Stimulated activated CD8-positive, alpha-beta memory T cell treated with anti-CD3 and anti-CD28 coated beads, Interleukin-12 subunit alpha, Interleukin-12 subunit beta, amount 100 ng/mL, for 1 hour (primary cell): ENCODE measurements at places on chromosomes 5 and 9.

- DNase-seq, result no peak
These were observed 113.0 kb downstream of the PAM start for GRCh38 chr5:102867992-102868662.

GRCh38 chr9:91162784-91163443 lies 198.8 kb downstream of the AUH start:
- no peak for DNase-seq

GRCh38 chr9:76322810-76323209 lies 71.4 kb downstream of the RFK start:
- no peak for DNase-seq

DNA sequence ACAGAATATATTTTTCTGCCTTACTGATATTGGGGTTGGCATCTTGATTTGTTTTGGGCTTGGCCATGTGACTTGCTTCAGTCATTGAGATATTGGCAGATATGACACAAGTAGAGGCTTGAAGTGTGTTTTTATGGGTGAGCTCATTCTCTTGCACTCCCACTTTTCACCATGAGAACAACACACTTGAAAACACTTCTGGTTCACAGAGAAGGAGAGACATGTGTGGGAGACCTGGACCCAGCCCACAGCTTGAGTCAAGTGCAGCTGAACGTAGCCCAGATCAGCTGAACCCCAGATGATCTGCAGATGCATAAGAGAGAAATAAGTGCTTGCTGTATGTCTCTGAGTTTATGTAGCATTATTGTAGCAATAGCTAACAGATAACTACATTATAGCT lies 155.4 kb downstream of the SEMA6A start:
- DNase-seq, result no peak

DNA sequence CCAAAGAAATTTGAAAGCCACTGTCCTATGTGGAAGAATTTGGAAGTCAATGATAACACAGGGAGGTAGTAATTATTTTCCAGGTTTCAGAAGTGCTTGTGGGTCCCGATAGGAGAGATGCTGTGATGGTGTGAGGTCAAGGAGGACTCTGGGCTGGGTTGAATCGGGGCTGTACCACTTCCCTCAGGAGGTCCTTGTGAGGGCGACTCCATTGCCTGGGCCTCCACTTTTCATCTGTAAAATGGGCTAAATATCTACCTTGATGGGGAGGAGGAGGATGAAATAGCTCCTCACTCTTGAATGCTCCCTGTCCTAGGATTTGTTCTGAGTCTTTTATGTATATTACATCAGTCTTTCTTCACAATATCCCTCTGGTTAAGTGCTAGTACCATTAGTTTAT lies 59.0 kb downstream of the ROPN1L start:
- no peak for DNase-seq

DNA sequence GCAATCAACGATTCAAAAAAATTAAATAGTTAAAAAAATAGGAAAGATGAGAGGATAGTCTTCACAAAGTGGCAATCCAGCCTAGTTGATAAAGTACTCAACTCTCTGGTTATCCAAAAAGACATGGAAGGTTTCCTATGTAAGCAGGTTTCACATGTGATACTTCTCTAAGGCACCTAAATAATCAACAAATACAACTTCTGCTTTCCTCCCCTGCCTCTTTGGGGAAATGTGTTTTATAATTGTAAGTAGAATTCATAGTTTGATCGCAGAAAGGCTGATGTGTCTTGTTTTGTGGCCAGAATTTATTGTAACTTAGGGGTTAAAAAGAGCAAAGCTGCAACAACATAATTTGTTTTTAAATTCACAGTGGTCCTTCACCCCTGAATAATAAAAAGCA lies 855.5 kb upstream of the DMAC1 start:
- DNase-seq, result no peak

- DNase-seq, result no peak
These were observed 5.1 kb downstream of the TLN1 start for GRCh38 chr9:35726931-35727330.

DNA sequence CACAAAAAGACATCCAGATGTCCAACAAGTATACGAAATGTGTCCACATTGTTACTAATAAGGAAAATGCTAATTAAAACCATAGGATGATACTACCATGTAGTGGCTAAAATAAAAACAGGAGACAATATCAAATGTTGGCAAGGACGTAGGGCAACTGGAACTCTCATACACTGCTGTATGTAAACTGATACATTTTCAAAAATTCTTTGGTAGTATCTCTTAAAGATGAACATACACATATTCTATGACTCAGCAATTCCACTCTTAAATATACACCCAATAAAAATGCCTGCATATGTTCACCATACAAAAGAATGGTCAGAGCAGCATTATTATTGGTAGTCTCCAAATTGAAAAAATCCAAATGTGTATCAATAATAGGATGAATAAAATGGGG lies 2.9 kb upstream of the CCDC180 start:
- DNase-seq, result no peak

DNA sequence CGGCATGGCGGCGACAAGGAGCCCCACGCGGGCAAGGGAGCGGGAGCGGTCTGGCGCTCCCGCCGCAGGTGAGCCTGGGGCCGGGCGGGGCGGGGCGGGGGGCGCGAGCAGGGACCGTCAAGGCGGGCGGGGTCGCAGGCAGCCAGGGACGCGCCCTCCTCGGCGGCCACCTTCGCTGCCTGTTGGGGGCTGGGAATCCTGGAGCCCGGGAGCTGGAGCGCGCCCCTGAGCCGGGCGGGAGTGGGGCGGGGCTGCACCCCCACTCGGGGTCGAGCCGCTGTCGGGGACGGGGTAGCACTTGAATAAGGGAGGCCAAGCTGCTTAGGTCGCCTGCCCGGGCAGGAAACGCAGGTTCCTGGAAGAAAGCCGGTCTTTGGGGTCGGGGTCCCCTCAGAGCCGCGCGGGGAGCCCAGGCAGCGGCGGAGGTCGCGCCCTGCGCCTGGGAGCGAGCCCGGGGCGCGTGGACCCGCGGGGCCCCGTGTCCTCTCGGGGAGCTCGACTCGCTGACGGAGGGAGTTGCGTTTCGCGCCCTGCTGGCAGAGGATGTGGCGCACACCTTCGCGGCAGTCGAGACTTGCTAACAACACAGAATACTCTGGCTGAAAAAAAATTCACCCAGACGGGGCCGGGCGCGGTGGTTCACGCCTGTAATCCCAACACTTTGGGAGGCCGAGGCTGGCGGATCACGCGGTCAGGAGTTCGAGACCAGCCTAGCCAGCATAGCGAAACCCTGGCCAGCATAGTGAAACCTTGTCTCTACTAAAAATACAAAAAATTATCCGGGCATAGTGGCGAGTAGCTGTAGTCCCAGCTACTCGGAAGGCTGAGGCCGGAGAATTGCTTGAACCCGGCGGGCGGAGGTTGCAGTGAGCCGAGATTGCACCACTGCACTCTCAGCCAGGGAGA lies 552 bp downstream of the OTULINL start:
- DNase-seq, result peak; percentile 70

DNA sequence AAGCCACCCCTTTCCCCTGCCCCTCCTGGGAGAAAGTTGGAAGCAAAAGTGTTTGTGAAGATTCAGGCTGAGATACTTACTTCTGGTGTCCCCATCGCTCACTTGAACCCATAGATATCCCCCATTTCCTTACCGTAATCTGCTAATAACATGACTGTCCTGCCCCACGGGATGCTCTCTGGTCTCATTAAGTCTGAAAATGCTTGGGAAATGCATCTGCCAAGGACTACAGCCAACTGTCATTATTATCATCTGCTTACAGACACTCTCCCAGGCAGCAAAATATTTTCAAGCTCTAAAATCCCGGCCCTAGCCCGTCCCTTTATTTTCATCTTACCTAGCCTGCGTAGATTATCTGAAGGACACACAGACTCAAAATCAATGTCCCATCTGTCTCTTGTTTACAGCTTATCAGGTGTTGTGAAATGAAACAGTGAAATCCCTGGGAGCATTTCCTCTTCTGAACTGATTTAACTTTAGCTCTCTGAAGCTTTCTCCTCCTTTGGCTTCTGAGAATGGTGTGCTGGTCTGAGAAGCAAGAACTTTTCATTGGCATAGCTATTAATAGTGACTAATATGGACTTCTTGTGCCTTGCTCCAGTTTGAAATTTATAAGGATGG lies 126.9 kb upstream of the OSMR start:
- DNase-seq, result no peak

DNA sequence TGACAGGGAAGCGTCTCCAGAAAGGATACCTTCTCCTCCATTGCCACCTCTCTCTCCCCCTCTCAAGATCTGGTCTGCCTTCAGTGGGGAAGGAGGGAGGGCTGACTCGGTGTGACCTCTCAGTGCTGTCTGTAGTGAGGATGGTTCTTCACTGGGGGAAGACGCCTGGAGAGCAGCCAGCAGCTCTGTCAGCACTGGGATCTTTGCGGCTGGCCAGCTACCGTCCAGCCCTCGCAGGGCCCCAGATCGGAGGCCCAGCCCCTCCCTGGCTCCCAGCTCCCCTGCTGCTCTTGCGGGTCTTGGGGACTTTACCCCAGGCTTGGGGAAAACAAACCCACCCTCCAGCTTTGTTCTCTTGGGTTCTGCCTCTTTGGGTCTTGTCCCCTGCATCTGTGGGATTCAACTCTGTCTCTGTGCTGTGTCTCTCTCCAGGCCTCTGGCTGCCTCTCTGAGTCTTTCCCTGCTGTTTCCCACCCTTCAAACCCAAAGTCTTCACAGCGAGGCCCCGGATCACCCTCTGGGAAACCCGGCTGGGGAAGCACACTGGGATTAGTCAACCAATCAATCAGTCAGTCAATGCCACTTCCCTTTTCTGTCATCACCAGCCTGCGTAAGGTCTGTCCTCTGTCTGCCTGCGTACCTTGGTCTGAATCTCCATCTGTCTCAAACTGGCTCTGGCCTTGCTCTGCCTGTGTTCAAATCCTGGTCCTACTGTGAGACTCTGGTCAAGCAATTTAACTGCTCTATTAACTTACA lies 23.0 kb downstream of the FGF18 start:
- no peak for DNase-seq

DNA sequence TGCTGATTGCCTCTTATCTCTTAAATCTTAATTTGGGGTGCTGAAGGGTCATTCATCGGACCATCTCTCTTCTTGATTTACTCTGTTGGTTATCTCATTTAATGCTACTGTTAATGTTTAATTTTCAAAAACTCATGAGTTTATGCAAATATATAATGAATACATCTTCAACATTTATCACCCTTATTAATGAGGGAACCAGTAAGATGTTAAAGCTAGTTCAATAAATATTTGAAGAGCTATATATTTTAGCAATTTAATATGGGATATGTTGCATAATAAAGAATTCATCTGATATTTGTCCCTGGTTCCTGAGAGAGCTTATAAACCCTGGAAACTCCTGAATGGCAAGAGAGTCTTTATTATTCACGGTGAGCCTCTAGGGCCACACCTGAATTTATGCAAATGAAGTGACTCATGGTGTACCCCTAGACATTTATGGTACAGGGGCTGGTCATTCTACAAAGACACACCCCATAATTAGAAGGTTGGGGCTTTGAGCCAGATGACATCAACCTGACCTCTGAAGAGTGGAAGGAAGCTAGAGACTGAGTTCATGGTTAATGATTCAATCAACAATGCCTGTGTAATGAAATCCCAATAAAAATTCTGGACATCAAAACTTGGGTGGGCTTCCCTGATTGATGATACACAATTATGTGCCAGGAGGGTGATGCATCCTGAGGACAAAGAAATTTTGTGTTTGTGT lies 339.5 kb upstream of the ZNF608 start:
- DNase-seq, result no peak

- DNase-seq, result no peak
These were observed 9.7 kb downstream of the SEMA6A start for GRCh38 chr5:116564756-116565490.

GRCh38 chr5:137462816-137463520 lies 36.2 kb downstream of the SPOCK1 start:
- no peak for DNase-seq

- DNase-seq, result no peak
These were observed 339.4 kb downstream of the PRELID2 start for GRCh38 chr5:145495741-145496140.

DNA sequence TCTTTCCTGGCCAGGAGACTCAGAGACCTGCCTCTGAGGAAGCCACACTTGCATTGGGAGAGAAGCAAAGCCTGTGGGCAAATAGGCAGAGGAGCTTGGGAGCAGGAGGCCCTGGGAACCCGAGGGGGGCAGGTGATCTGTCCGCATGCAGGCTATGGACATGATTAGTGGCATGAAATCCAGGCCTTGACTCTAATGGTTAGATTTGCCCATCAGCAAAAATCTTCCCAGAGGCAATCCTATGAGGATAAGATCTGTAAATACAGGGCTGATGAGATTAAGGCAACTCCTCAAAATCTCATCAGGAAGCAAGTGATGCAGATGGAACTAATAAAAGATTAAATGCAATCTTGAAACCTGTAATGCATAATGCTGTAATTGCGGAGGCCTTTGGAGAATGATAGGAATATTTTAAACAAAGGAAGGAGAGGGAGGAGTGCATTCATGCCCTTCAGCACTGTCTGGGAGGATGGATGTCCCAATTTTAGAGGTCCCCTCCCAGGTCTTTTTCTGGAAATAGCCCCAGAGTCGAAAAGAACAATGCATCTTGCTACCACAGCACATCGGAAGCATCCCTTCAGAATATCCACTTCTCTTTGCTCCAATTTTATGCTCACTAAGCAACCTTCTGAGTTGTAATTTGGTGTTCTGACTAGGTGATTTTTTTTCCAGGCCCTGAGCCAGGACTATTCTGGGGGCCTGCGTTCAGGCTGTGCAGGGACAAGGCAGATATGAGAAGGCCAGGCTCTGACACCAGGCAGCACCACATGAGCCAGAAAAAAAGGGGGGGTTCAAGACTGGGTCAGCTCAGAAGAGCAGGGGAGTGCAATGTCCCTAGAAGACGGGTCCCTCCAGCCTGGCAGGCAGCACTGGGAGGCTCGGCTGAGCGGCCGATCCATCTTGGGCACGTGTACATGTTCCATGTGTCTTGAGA lies 66.5 kb downstream of the MED10 start:
- no peak for DNase-seq

DNA sequence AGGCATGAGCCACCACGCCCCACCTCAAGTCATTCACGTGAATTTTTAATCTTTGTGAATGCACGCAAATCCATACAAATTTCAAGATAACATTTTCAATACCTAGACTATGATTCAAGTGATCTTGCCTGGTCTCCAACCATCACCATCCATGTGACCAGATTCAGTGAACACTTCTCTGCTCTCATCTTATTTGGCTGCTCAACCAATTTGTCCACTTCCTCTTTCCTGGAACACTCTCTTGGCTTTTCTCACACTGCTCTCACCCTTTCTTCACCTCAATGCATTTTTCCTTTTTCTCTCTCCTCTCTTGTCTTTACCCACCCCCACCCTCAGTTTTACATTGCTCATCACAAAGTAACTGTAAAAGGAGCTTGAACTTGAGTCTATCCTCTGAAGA lies 354.7 kb upstream of the KIF2A start:
- no peak for DNase-seq

DNA sequence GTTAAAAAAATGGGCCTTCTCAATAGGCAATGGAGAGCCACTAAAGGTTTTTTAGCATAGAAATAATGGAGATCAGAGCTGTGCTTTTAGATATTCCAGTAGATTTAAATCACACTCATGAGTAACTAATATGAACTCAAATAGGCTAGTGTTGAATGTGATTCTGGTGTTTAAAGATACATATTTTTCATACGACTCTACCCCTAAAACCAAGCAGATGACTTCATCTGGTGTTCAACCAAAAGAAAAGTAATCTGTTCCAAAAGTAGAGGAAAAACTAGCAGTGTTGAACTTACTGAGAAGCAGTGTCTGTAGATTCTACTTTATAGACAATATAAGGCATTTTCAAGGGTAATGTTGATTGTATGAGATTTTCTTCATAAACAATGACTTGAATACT lies 138.1 kb downstream of the TSSK1B start:
- DNase-seq, result no peak
